ENCODE measurements at places on chromosomes 1 and 21.

- peak; percentile 9 for DNase-seq
Observed at GRCh38 chr21:21864321-21864840, 866.2 kb downstream of the NCAM2 start.

DNA sequence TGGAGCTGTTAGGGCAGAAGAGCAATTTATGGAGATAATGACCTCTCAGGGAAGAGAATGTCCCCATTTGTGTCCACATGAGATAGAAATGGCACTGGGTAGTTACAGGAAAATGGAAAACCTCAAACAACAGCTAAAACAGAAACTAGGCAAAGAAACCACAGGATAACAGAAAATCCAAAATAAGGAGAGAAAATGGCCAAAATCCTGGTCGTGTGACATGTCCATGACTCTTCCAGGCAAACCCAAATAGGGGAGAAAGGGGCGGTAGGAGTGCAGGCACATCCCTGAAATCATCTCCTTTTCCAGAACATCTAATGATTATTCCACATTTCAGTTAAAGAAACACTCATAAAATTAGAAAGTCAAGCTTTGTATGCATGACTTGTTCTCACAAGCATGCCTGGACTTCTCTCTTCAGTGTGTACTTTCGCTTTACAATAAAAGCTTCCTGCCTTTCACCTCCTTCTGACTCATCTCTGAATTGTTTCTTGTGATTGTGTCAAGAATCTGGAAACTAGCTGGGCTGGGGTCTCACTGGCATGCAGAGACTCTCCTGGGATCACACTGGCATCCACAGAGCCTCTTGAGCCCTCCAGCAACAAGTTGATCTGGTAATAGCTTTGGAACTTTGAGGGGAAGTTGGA, 171.4 kb upstream of the ZP4 start:
- DNase-seq: peak; percentile 9

GRCh38 chr1:248045209-248045608, 1.4 kb upstream of the OR2L3 start:
- DNase-seq: no peak

DNA sequence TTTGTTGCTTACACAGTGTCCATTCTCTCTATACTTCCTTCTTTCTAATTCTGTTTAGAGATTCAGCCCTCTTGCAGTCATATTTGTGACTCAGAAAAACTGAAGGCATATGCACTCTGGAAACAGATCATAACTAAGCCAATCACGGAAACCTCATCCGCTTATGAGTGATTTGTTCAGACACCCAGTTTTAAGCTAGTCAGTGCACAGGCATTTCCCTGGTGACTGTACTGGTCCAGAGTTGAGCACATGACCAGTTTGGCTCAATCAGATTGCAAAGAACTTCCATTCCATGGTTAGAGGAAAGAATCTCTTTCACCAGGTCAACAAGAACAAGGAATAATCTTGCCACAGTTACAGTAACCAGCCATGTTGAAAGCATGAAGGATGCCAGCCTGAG, 69.2 kb upstream of the SGIP1 start:
- peak; percentile 77 for DNase-seq

DNA sequence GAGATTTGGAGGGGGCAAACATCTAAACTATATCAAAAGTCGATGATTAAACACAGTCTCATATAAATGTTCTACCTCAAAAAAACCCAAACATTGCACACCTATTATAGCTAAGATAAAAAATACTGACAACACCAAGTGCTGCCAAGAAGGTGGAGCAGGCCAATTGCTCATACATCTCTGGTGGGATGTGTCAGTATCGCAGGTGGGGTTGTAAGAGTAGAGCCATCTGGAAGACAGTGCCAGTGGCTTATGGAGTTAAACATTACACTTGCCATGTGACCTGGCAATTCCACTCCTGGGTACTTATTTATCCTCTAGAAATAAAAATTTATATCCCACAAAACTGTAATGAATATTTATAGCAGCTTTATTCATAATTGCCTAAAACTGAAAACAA, 213.4 kb downstream of the DISC1 start:
- no peak for DNase-seq

DNA sequence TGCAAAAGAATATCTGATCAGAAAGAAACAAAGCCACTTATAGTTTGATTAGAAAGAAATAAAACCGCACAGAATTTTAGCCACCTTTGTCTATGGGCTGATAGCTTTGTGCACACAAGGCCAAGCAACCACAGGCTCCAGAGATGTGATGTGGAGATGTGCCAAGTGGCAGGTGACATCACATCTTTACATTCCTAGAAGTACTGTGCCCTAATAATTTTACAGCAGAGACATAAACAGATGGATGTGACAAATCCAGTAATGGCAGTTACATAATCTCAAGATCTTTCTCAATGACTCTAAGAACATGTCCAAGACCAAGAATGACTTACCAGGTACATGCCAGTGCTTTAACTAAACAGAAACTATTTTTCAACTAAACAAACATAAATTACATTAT, 159.5 kb downstream of the LTN1 start:
- DNase-seq: no peak

- DNase-seq: no peak
Observed at GRCh38 chr1:22654692-22655091, 1.7 kb downstream of the C1QB start.

Measured in MG63 (cell line).